ENCODE measurements at places on chromosomes 3 and 15. TPM values are rescaled to one million over a fixed set of nuclear protein-coding genes. Genes with fewer than 3 reads are reported as not detected.

GRCh38 chr3:107685383-107685782 lies 162.6 kb downstream of the BBX start:
- H3K27ac ChIP-seq, result no peak overlapping the region
- H3K4me3 ChIP-seq, result no peak overlapping the region
- DNase-seq, result no peak
- H3K27me3 ChIP-seq, result no peaks in the 10 kb centered on the region

- peaks cover 4% of the 10 kb centered on the region for H3K36me3 ChIP-seq
- no peak overlapping the region for H3K4me3 ChIP-seq
- peak; percentile 20 for DNase-seq
- no peaks in the 10 kb centered on the region for H3K4me1 ChIP-seq
These were observed 38.7 kb downstream of the HSPBAP1 start for GRCh38 chr3:122754929-122755328.

GRCh38 chr15:57647791-57648130 lies 56.1 kb downstream of the MYZAP start:
- DNase-seq, result no peak
- no peak overlapping the region for H3K27ac ChIP-seq
- peaks cover 6% of the 10 kb centered on the region for H3K27me3 ChIP-seq
- H3K36me3 ChIP-seq, result no peaks in the 10 kb centered on the region
- no peak overlapping the region for H3K4me3 ChIP-seq

GRCh38 chr15:57592836-57593420 lies 1.2 kb downstream of the MYZAP start:
- H3K27me3 ChIP-seq, result peaks cover 21% of the 10 kb centered on the region
- peaks cover 22% of the 10 kb centered on the region for H3K4me1 ChIP-seq
- H3K4me3 ChIP-seq, result peak overlapping the region; percentile 45
- H3K27ac ChIP-seq, result no peak overlapping the region

GRCh38 chr15:79371591-79371990 lies 60.5 kb upstream of the MINAR1 start:
- no peak overlapping the region for H3K4me3 ChIP-seq
- H3K4me1 ChIP-seq, result no peaks in the 10 kb centered on the region
- H3K27ac ChIP-seq, result no peak overlapping the region

- no peaks in the 10 kb centered on the region for H3K36me3 ChIP-seq
- H3K27ac ChIP-seq, result no peak overlapping the region
- H3K27me3 ChIP-seq, result peaks cover 8% of the 10 kb centered on the region
- H3K4me1 ChIP-seq, result no peaks in the 10 kb centered on the region
- no peak overlapping the region for H3K4me3 ChIP-seq
- DNase-seq, result no peak
These were observed 110.3 kb downstream of the MFSD1 start for GRCh38 chr3:158912188-158912587.

DNA sequence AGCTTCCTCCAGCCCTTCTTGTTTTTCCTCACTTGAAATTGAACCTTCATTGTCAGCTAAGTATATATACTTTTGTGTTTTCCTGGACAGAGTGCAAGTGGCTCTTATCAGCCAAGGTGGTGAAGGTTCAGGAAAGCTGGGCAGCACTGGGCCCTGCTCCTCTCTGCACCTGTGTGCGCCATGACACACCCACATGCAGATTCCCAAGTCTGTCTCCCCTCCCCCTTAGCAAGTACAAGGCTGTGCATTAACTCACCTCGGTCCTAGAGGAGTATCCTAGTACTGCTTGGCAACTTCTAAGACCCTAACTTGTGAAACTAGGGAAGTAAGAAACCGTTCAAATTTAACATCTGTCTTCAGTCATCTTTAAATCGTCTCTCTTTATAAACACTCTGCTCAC lies 85.8 kb downstream of the SLC49A4 start:
- H3K36me3 ChIP-seq, result no peaks in the 10 kb centered on the region
- no peaks in the 10 kb centered on the region for H3K27me3 ChIP-seq
- H3K4me1 ChIP-seq, result peaks cover 16% of the 10 kb centered on the region
- H3K4me3 ChIP-seq, result no peak overlapping the region

DNA sequence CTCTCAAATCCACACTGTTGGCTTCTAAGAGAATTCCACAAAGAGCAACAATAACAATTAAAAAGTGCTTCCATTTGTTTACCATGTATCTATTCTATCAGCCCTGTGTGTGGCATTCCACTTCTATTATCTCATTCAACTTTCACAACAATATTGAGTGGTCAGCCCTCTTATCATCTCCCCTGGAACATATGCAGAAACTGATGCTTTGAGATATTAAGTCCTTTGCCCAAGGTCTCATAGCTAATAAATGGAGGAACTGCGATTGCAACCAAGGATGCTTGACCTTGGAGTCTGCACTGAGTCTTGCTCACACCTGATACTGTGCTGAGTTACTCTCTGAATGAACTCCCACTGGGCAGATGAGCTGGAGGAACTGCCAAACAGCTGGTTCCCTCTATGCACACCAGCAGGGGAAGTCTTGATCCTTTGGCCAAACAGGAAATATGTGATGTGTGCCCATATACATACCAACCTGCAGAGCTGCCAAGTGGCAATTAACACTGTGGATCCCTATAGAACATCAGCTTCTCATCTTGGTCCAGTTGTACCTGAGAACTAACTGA lies 144.7 kb upstream of the WNT5A start:
- H3K27ac ChIP-seq, result no peak overlapping the region
- no peak overlapping the region for H3K4me3 ChIP-seq
- no peak for DNase-seq

DNA sequence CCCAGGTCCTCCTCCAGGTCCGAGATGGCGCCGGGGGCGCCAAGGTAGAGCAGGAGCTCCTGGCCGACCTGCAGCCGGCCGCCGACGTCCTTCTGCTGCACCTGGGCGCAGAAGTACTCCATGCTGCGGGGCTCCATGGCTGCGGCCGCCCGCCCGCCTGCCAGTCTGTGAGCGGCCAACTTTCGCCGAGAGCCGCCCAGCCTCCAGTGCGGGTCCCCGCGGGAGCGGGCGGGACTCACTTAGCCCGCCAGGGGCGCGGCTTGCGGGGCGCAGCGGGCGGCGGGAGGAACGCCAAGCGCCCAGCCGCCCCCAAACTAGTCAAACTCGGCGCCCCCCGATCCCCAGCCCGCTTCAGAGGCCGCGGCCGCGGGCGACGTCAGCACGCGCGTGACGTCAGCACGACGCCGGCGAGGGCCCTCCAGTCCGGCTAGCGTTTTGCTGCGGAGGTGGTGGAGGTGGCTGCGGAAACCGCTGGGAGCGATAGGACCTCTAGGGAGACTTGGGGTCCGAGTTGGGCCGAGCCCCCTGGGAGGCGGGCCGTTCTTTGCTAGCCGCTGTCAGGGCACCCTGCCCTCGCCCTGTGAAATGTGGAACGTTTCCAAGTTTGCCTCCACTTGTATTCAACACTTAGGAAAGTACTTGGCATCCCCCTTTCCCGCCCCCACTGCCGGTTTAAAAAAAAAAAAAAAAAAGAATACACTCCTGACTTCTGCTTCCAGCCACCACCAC lies at the start of gene CLASP2:
TSS of gene CLASP2 (minus strand) at position 389 of the 729 bp plus-strand sequence. CDS start at position 137, 252 bp downstream.
- no peaks in the 10 kb centered on the region for H3K36me3 ChIP-seq
- peak within 1 kb of the TSS; percentile 97 for H3K27ac ChIP-seq
- no peak within 1 kb of the TSS for H3K4me3 ChIP-seq
- H3K27me3 ChIP-seq, result no peaks in the 10 kb centered on the region
- DNase-seq, result peak; percentile 88

- no peaks in the 10 kb centered on the region for H3K27me3 ChIP-seq
- no peak overlapping the region for H3K27ac ChIP-seq
- DNase-seq, result no peak
- no peaks in the 10 kb centered on the region for H3K36me3 ChIP-seq
- no peaks in the 10 kb centered on the region for H3K4me1 ChIP-seq
These were observed 179.1 kb upstream of the RGMA start for GRCh38 chr15:93268066-93268465.

- DNase-seq, result no peak
- no peak overlapping the region for H3K4me3 ChIP-seq
- H3K4me1 ChIP-seq, result no peaks in the 10 kb centered on the region
- H3K27me3 ChIP-seq, result no peaks in the 10 kb centered on the region
These were observed 204.1 kb downstream of the SSR3 start for GRCh38 chr3:156350781-156351180.

GP9 gene
- total RNA-seq, result not detected

POLQ gene
- total RNA-seq, result 20.4 TPM

GATM gene
- total RNA-seq, result 1.2 TPM

GREM1 gene
- total RNA-seq, result not detected

STRIT1 gene
- not detected for total RNA-seq

CCR8 gene
- 1.7 TPM for total RNA-seq

MAP1A gene
- 0.82 TPM for total RNA-seq

NDN gene
- 1.6 TPM for total RNA-seq
